Tibial nerve (tissue), 4 donors: ENCODE measurements at places on chromosomes 3 and 15. TPM values are rescaled to one million over a fixed set of nuclear protein-coding genes. Genes with fewer than 3 reads are reported as not detected.
A peak's percentile ranks its signal among the peaks of the same experiment; 100 is the strongest.

The C3orf70 gene
- total RNA-seq, result 10.8 TPM

The GOLGA6L10 gene
- total RNA-seq, result 0.30 TPM

The CPLX3 gene
- not detected for total RNA-seq

The GP9 gene
- not detected for total RNA-seq

The LYZL4 gene
- not detected for total RNA-seq

The TRH gene
- total RNA-seq, result not detected

The C2CD4B gene
- 5.5 TPM for total RNA-seq

DNA sequence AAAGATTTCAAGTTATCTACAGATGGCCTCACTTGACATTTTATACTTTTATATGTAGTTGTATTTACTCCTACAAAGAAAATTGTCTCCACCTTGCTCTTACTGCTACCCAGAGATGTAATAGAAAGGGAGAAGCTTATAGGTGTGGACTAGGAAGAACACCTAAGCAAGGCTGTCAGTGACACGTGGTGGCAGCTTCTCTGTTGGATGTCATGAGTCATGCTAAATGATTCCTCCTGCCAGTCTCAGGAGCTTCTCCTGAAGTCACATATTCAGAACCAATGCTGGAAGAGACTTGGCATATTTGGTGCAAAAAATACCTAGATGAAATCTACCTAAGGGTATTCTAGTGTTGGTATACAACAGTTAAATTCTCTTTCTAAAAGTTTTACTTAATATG, 184.7 kb downstream of the LRRC3B start:
- no peak overlapping the region for H3K27ac ChIP-seq
- no peaks in the 10 kb centered on the region for H3K36me3 ChIP-seq
- no peak overlapping the region for H3K4me3 ChIP-seq

DNA sequence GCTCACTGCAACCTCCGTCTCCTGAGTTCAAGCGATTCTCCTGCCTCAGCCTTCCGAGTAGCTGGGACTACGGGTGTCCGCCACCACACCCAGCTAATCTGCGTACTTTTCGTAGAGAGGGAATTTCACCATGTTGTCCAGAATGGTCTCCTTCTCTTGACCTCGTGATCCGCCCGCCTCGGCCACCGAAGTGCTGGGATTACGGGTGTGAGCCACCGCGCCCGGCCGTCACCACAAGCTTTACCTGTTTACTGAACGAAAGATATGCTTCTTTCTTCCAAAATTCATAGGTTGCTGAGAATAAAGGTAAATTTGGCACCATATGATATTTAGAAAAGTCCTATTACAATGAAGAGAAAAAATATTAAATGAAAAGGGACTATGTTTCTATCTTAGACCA, 333.5 kb upstream of the EPHA6 start:
- H3K36me3 ChIP-seq, result no peaks in the 10 kb centered on the region
- no peak for DNase-seq
- no peak overlapping the region for H3K4me3 ChIP-seq
- no peaks in the 10 kb centered on the region for H3K4me1 ChIP-seq
- H3K27ac ChIP-seq, result no peak overlapping the region

DNA sequence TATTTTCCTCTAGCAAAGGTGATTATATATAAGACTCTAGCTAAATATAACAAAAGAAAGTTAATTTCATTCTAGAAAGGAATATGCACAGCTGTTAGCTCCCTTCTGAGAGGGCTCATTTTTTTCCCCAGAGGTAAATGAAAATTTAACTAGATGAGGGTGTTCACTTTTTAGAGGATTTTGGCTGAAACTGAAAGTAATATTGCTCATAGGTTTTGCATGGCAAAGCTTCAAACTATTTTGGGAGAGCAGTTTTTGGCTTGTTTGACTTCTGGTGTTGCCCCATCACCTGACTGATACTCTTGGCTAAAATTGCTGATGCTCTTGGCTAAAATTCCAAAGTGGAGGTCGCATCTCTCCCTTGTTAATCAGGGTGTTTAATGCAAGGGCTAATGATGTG, 311.9 kb downstream of the EDEM1 start:
- no peak overlapping the region for H3K4me3 ChIP-seq
- H3K36me3 ChIP-seq, result no peaks in the 10 kb centered on the region
- no peaks in the 10 kb centered on the region for H3K27me3 ChIP-seq

DNA sequence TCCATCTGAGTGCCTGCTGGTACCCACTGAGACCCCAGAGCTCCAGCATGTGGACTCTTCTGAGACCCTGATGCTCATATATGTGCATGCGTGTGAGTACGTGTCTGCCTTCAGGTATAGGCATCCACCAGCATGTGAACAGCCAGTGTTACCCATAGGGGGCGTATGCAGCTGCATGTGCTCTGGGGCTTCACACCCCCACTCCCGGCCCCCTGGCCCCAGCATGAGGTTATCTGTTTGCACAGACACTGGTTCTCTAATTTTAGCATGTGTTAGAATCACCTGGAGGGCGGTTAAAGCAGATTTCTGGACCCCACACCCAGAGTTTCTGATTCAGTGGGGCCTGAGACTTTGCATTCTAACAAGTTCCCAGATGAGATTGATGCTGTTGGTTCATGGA, 824 bp upstream of the CILP start:
- no peaks in the 10 kb centered on the region for H3K27me3 ChIP-seq
- no peak for DNase-seq
- H3K4me1 ChIP-seq, result peaks cover 51% of the 10 kb centered on the region
- no peaks in the 10 kb centered on the region for H3K36me3 ChIP-seq
- peak overlapping the region; percentile 30 for H3K27ac ChIP-seq

DNA sequence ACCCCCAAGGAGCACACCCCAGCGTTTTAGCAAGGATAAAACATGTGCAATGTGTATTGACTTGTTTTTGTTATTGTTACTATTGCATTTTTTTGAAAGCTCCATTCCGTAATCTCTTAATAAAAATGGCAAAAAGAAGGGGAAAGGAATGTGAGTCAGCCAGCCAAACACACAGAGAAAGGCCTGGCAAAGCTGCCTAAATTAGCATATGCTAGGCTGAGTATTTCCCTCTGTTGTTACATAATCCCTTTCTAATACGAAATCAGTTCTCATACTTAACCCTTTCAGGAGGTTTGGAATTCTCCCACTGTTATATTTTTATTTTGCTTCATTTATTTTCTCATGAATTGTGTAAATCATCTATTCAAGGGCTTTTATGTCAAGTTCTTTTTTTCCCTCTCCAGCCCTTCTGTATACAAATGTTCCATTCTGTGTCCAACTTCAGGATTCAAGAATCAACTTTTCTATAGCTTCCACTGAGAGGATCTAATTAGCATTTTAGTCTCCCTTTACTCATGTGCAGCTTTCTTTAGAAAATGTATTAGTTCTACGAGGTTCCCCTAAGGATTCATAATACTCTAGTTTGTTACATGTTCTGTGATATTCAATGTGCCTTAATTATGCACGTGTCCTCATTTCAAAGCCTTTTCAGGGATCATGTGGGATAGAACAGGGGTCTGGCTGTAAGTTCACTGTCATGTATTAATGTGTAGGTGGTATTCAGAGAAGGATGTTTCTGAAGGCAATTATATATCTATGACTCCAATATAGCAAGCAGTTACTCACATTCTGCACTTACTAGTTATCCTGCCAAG, 9.2 kb downstream of the CADM2 start:
- DNase-seq, result no peak
- H3K27me3 ChIP-seq, result no peaks in the 10 kb centered on the region
- no peaks in the 10 kb centered on the region for H3K36me3 ChIP-seq
- no peak overlapping the region for H3K27ac ChIP-seq
- no peaks in the 10 kb centered on the region for H3K4me1 ChIP-seq
- peak overlapping the region; percentile 1 for H3K4me3 ChIP-seq

DNA sequence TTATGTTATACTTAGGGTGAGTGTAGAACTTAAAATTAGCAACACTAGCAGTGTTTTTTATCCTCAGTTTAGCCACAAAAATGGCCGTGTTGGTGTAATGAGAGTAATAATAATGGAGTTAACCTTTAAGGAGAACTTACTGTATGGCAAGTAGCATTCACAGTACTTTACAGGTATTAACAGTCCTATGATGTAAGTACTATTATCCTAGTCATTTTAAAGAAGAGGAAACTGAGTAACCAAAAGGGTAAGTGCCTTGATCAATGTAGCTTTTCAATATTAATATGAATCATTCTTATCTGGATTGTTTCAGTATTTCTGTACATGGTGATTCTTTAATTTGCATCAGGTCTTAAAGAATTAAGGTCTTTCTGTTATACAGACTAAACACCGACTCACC, 170.3 kb downstream of the CD47 start:
- H3K4me3 ChIP-seq, result no peak overlapping the region
- no peak for DNase-seq
- no peak overlapping the region for H3K27ac ChIP-seq

DNA sequence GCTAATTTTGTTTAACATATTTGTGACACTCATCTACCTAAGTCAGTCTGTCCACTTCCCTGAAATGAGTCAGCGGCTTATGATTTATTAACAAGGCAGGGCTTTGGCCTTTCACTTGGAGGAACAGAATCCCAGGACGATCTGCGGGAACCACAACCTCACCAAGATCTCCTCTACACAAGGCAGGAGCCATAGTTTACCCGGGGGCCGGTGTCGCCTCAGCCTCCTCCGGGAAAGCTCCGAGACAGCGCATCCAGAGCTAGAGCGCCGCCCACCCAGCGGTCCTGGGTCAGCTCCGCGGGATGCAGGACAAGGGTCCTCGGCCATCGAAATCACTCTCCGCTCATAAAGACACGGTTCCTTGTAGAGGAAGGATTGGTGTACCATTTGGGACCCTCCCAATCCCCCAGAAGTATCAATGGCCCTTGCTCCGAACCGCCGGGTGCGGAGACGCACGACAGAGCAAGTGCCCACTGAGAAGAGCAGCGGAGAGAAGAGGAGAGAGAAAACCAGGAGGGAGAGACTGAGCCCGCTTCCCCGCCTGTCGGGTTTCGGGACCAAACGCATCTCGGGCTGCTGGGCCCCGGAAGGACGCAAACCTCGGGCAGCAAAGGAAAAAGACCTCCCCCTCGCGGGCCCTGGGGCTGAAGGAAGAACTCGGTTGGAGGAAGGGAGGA, 13.1 kb upstream of the ALCAM start:
- DNase-seq, result no peak
- peak overlapping the region; percentile 22 for H3K4me3 ChIP-seq
- H3K27me3 ChIP-seq, result no peaks in the 10 kb centered on the region

- DNase-seq, result no peak
- no peak overlapping the region for H3K4me3 ChIP-seq
- H3K4me1 ChIP-seq, result peaks cover 7% of the 10 kb centered on the region
- H3K36me3 ChIP-seq, result no peaks in the 10 kb centered on the region
Observed at GRCh38 chr3:23002151-23002550, 201.0 kb upstream of the UBE2E2 start.

- H3K27ac ChIP-seq, result no peak overlapping the region
- DNase-seq, result no peak
- H3K27me3 ChIP-seq, result no peaks in the 10 kb centered on the region
Observed at GRCh38 chr3:127851899-127852298, 29.6 kb upstream of the MGLL start.

DNA sequence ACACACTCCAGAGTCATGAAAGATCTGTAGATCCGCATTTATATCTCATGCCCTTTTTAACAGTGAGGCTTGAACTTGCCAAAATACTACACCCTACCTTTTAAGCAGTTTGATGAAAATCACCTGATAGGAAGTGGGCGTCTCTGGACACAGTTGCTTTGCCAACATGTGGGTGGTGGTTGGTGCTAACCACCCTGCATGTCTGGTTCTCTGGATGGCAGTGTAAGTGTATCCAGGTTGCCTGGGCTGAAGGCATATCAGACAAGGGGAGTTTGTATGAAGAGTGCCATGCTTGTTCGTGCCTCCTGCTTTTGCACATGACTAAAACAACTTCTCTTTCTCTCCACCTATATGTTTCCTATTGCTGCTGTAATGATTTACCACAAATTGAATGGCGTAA, 159.6 kb downstream of the GHSR start:
- peaks cover 30% of the 10 kb centered on the region for H3K36me3 ChIP-seq
- no peaks in the 10 kb centered on the region for H3K27me3 ChIP-seq

DNA sequence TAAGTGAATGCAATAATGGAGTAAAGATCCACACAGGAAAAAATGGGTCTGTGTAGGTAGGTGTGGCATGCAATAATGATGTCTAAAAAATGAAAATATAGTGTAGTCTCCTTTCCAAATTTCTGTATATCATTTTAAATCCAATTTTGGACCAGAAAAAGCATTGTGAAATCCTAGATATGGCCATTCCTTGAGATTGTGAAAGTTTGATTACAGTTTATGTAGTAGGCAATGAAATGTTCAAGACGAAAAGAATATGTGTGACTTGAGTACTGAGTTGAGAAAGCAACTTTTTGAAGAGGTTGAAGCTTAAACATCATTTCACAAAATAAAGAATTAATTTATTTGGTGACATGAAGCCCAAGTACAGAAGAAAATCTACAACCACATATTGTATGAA, 698.7 kb downstream of the EPHA3 start:
- H3K27ac ChIP-seq, result no peak overlapping the region
- H3K4me3 ChIP-seq, result no peak overlapping the region
- H3K27me3 ChIP-seq, result no peaks in the 10 kb centered on the region
- H3K36me3 ChIP-seq, result no peaks in the 10 kb centered on the region
- no peaks in the 10 kb centered on the region for H3K4me1 ChIP-seq

- DNase-seq, result no peak
- no peaks in the 10 kb centered on the region for H3K27me3 ChIP-seq
- H3K36me3 ChIP-seq, result no peaks in the 10 kb centered on the region
- H3K4me1 ChIP-seq, result no peaks in the 10 kb centered on the region
- no peak overlapping the region for H3K27ac ChIP-seq
- no peak overlapping the region for H3K4me3 ChIP-seq
Observed at GRCh38 chr15:35305031-35305550, 220.0 kb upstream of the NANOGP8 start.

GRCh38 chr3:2929574-2929973, 180.6 kb downstream of the IL5RA start:
- no peak for DNase-seq
- H3K36me3 ChIP-seq, result no peaks in the 10 kb centered on the region
- H3K27ac ChIP-seq, result no peak overlapping the region
- no peak overlapping the region for H3K4me3 ChIP-seq
- no peaks in the 10 kb centered on the region for H3K27me3 ChIP-seq

DNA sequence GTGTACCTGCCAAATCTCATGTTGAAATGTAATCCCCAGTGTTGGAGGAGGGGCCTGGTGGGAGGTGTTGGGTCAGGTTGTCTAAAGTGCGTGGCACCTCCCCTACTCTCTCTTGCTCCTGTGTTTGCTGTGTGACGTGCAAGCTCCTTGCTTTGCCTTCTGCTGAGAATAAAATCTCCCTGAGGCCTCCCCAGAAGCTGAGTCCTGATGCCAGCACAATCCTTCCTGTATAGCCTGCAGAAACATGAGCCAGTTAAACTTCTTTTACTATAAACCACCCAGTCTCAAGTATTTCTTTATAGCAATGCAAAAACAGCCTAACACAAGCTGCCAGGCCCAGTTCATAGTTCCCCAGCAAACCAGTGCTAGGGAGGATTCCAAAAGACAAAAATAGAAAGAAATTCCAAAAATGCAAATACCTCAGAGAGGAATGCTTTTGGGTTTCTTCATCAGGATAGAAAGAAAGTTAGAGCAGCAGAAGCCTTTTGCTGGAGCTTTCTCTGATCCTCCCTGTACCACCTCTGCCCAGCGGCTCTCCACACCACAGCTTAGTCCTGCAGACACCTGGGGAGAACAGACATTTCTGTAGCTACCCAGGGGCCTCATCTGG, 25.9 kb upstream of the CDV3 start:
- no peaks in the 10 kb centered on the region for H3K27me3 ChIP-seq
- H3K4me1 ChIP-seq, result no peaks in the 10 kb centered on the region
- no peak for DNase-seq
- no peak overlapping the region for H3K4me3 ChIP-seq
- no peaks in the 10 kb centered on the region for H3K36me3 ChIP-seq
- H3K27ac ChIP-seq, result peak overlapping the region; percentile 62

- DNase-seq, result no peak
- H3K4me3 ChIP-seq, result no peak overlapping the region
- H3K27ac ChIP-seq, result no peak overlapping the region
- H3K27me3 ChIP-seq, result no peaks in the 10 kb centered on the region
- H3K4me1 ChIP-seq, result no peaks in the 10 kb centered on the region
Observed at GRCh38 chr3:44411031-44411645, 66.3 kb downstream of the ZNF445 start.
